ENCODE measurements at places on chromosomes 16 and 17.

- H3K4me1 ChIP-seq = peaks cover 10% of the 10 kb centered on the region
- peak; percentile 12 for DNase-seq
- H3K36me3 ChIP-seq = peaks cover 87% of the 10 kb centered on the region
These were observed 11.4 kb downstream of the DYNC1LI2 start for GRCh38 chr16:66740010-66740409.

- H3K27ac ChIP-seq = no peak overlapping the region
- no peak for DNase-seq
- H3K36me3 ChIP-seq = peaks cover 43% of the 10 kb centered on the region
- no peak overlapping the region for H3K4me3 ChIP-seq
- H3K27me3 ChIP-seq = no peaks in the 10 kb centered on the region
- peaks cover 3% of the 10 kb centered on the region for H3K4me1 ChIP-seq
These were observed 31.4 kb upstream of the GHDC start for GRCh38 chr17:42225646-42226045.

DNA sequence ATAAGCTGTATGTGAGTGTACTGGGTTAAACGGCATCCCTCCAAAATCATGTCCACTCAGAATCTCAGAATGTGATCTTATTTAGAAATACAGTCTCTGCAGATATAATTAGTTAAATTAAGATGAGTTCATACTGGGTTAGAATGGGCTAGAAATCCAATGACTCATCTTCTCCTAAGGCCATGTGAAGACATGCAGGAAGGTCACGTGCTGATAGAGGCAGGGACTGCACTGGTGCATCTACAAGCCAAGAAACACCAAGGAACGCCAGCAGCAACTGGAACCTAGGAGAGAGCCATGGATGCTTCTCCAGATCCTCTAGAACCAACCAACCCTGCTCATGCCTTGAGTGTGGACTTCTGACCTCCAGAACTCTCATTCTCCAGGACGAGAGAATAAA lies 241.0 kb downstream of the XYLT1 start:
- H3K36me3 ChIP-seq = no peaks in the 10 kb centered on the region
- no peak overlapping the region for H3K27ac ChIP-seq
- H3K4me3 ChIP-seq = no peak overlapping the region
- no peaks in the 10 kb centered on the region for H3K27me3 ChIP-seq
- peaks cover 18% of the 10 kb centered on the region for H3K4me1 ChIP-seq

GRCh38 chr16:84226026-84226425 lies 13.8 kb downstream of the KCNG4 start:
- peaks cover 88% of the 10 kb centered on the region for H3K27me3 ChIP-seq
- no peak overlapping the region for H3K4me3 ChIP-seq
- no peak for DNase-seq
- H3K4me1 ChIP-seq = no peaks in the 10 kb centered on the region
- H3K27ac ChIP-seq = no peak overlapping the region

DNA sequence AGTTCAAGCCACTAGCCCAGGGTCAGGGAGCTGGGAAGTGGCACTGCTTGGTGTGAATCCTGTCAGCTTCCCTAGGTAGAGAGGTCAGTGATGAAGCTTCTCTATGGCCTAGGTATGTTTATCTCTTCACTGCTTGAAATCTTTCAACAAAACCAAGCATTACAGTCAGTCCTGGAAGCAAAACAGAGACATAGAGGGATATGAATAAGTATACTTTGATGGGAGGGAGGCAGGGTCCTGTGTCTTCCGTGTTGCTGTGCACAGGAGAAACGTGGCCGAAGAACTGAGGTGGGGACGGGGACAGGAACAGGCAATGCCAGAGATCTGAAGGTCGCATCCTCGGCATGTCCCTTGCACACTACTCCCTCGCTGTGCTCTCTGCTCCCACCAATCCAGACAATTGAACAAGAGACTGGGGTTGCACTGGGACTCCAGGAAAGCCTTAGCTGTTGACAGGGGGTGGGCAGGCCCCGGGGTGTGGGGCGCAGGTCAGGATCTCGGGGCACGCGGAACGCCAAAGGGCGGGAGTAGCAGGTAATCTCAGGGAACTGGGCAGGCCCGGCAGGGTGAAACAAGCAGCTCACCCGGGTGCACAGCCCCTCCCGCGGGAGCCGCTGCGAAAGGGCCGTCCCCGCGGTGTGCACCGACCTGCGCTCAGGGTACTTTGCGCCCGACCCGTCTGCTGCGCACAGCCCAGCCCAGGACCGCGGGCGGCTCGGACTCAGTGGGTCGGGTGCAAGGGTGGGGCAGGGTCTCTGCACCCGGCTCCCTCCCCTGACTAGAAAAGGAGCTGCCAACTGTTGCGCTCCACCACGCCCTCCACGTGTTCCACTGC lies at the start of gene MT1H:
MT1H (plus strand) TSS at position 810 of the 835 bp plus-strand sequence. CDS start 71 bp downstream, outside the sequence.
- H3K27ac ChIP-seq = no peak within 1 kb of the TSS
- peaks cover 10% of the 10 kb centered on the region for H3K4me1 ChIP-seq
- H3K4me3 ChIP-seq = peak within 1 kb of the TSS; percentile 45
- no peaks in the 10 kb centered on the region for H3K36me3 ChIP-seq
